ENCODE measurements at places on chromosomes 3 and 15.

GRCh38 chr3:144429719-144430121 lies 458.1 kb downstream of the DIPK2A start:
- DNase-seq: no peak

DNA sequence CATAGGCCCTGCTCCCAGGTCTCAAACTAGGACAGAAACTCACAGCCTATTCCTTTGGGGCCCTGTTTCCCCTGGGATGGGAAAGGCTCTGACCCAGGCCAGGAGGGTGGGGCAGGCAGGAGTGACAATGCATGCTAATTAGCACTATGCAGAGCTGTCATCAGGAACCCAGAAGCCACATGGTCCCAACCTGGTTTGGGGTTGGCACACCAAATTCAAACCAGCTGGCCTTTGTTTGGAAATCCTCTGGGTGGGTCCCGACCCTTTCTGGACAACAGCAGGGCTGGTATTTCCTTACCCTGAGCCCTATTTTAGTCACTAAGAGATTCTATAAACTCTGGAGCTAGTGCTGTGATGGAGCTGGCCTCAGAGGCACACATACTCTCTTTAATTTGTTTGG lies 166.2 kb downstream of the LRTM1 start:
- DNase-seq: no peak

DNA sequence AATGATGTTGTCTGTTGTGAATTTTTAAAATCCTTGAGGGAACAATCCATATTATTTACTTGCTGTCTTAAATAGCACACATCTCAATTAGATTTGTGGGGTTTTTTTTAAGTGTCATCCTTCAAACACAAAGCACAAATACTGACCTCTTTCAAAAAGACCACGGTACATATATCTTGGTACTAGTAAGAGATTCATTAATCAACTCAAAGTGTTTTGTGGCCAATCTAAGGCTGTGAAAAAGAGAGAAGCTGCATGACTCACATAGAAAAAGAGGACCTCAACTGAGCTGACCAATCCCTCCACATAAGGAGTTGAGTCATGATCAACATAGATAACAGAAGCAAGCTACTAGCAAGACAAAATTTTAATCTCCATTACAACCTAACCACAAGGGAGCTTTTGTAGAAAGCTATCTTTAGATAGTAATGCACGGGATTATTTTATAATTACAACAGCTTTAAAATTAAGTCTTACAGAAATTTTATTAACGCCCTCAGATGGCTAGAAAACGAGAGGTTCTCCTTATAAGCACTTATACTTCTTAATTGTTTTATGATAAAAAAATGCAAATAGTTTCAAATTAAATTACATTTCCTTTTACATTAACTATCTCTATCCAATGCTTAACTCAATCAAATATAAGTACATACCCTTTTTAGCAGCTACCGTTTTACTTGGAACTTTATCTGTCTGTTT lies 60.5 kb downstream of the TOP2B start:
- peak; percentile 39 for DNase-seq

DNA sequence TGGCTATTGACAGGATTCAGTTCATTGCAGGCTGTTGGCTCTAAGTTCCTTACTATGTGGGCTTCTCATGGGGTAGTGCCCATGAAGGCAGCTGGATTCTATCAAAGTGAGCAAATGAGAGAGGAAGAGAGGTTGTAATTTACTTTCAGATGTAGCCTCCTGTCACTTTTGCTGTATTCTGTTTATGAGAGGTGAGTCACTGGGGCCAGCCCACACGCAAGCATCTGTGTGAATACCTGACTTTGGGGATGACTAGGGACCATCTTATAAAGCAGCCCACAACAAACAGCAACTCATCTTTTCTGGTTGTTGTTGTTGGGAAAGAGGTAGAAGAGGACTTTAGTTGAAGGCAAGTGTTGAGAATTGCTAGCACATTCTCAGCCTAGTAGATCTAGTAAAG lies 506.3 kb upstream of the GRM7 start:
- DNase-seq: no peak

GRCh38 chr15:58074452-58074851 lies 8.9 kb upstream of the ALDH1A2 start:
- no peak for DNase-seq

- no peak for DNase-seq
Observed at GRCh38 chr3:129530251-129530791, 1.9 kb downstream of the RHO start.

GRCh38 chr3:172342097-172342659 lies 106.1 kb downstream of the GHSR start:
- DNase-seq: no peak

- no peak for DNase-seq
Observed at GRCh38 chr15:82958638-82959037, 6.1 kb upstream of the HOMER2 start.

- DNase-seq: no peak
Observed at GRCh38 chr3:156769721-156770654, 56.2 kb upstream of the LEKR1 start.

DNA sequence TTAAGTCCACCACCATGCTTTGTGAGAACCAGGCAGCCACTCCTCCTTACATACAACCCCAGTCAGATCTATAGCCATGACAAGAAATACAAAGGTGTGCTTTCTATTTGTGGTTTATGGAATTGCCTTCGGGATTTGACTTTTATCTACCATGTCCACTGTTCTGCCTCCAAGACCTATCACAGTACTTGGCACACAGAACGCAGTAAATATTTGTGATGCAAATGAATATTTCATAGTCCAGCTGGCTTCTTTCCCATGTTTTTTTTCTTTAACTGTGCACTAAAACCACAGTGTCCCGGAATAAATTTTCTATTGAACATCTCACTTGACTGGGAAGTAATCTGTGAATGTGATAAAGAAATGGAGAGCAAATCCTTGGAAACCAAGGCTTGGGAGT lies 314.7 kb downstream of the RORA start:
- no peak for DNase-seq

- no peak for DNase-seq
Observed at GRCh38 chr3:149384911-149385321, 7.5 kb upstream of the TM4SF1 start.
